ENCODE measurements at places on chromosomes 16 and 17.

GRCh38 chr17:60301649-60302048 lies 90.3 kb downstream of the USP32 start:
- DNase-seq: no peak

GRCh38 chr16:51592001-51592501 lies 441.0 kb upstream of the SALL1 start:
- no peak for DNase-seq

DNA sequence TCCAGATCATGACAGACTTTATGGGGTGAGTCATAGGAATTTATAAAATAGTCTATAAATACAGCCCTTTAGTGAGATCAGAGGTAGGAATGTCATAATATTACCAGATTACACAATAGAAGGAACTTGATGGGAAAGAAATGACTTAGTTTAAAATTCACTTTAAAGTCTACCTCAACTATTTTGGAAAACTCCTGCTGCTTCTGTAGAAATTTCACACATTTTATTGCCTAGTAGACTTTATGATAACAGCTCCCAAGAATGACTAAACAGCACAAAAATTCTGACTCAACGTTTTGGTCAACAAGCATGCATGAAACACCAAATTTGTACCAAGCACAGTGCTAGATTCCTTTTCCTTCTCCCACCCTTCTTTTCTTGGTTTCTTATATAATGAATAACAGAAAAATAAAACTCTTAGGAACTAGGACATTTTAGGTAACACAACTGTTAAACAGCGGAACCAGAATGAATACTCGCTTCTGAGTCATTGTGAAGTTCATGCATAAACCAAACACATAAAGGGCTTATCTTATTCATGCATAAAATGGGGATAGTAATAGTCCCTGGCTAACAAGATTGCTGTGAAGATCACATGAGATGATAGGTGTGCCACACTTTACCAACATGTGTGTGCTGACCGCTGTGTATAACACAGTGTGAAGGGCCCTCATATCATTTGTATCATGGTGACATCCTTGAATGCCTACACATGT lies 243.9 kb downstream of the CDH8 start:
- DNase-seq: no peak

- DNase-seq: no peak
These were observed 25.5 kb upstream of the SOX9 start for GRCh38 chr17:72095316-72095715.

DNA sequence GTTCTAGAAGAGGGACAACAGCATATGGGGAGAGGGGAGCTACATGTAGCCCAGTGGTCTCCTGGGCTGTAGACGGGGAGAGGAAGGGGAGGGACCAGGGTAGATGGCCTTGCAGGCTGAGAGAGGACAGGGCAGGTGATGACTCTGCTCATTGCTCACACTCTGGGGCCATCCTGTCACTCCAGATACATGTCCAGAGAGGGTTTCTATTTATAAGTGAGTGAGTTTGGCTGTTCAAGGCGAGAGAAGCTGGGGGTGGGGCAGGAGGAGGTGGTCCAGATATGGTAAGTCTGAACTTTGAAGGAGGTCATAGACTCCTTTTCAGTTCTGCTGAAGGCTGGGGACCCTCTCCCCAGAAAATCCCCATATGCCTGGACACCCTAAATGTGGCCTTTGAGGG lies 22.2 kb downstream of the CACNA1G start:
- DNase-seq: no peak

- DNase-seq: no peak
These were observed 124.3 kb upstream of the NACA2 start for GRCh38 chr17:61715348-61715747.

- DNase-seq: no peak
These were observed 25.9 kb downstream of the PIPOX start for GRCh38 chr17:29068818-29069217.

- DNase-seq: no peak
These were observed 16.5 kb downstream of the AP1G1 start for GRCh38 chr16:71792176-71792575.
